Stimulated activated CD8-positive, alpha-beta memory T cell treated with anti-CD3 and anti-CD28 coated beads, Interleukin-15, amount 100 ng/mL, for 4 hours (primary cell): ENCODE measurements at places on chromosomes 5 and 9.

DNA sequence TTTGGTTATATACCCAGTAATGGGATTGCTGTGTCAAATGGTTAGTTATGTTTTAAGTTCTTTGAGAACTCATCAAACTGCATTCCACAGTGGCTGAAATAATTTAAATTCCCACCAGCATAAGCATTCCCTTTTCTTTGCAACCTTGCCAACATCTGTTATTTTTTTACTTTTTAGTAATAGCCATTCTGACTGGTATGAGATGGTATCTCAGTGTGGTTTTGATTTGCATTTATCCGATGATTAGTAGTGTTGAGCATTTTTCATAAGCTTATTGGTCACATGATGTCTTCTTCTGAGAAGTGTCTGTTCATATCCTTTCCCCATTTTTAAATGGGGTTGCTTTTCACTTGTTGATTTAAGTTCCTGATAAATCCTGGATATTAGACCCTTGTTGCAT lies 435.7 kb upstream of the RIOK2 start:
- no peak for DNase-seq

DNA sequence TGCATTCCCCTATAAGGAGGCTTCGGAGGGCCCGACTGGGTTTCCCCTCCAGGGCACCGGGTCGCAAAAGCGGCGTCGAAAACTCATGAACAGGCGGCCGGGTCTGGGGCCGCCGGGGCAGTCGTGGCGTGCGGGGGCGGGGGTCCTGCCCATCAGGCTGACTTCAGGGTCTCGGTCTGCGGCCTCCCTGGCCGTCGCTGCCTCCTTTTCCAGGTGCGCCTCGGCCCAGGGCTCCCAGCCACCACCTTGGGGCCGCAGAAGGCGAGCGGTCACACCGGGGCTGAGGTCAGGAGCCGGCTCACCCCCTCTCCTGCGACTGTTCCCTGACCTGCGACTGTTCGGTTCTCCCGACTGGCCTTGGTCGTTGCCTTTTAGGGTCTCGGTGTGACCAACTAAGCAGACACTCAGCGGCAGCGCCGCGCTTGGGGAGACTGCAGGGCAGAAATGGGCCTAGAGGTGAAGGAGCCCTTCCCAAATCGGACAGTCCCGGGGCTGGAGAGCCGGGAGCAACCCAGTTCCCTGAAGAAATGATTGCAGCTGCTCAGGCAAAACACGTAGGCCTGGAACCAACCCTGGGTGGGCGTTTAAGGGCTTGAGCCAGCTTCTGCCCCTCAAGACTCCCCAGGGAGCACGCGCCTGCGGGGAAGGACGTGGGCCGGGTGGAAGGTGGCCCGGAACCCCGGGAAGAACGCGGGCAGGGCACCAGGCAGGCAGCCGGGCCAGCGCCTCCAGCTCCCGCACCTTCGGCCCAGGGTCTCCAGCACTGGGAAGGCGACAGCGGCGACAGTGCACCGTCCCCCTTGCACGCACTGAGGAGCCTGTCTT lies 11.2 kb downstream of the IRX2 start:
- DNase-seq: no peak

DNA sequence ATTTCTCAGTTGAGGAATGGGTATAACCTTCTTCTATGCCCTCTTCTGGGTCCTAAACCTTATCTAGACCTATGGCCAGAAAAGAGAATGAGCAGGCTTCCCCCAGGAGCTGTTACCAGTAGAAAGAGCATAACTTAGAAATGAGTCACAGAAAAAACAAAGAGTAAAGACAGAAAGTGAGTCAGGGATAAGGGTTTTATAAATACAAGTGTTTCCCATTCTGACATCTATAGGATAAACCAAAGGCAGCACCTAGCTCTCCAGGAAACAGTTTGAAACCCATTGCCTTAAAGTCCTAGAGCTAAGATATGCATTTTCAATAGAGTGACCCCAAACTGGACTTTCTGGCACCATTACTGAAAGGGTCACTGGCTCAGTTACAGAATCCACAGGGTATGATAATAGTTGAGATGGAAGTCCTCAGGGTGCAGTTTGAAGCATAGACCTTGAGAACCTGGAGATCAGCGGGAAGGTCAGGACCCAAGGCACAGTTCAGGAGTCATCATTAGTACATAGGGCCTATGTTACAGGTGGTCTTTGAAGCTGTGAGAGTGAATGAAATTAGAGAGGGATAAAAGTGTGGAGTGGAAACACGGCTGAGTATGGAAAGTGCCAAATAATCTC lies 42.7 kb upstream of the LIFR start:
- no peak for DNase-seq

DNA sequence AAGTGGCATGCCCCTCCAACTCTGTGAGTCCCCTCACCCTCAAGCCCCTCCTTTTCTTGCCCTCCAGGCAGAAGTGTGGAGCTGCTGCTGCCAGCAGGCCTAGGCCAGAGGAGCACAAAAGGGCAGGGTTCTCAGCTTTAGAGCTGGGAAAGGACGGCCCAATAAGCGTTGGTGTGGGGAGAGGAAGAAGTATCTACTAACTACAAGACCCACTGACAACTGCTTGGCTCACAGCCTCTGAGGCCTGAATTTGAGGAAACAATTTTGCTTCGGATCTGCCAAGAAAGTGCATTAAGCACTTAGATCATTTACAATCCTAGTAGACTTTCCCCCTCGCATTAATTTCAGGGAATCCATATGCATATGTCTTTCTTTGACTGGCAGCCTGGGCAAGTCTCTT lies 179.4 kb downstream of the SNX18 start:
- no peak for DNase-seq

- DNase-seq: no peak
Measured at GRCh38 chr5:67012171-67012570, 184.4 kb downstream of the CD180 start.

DNA sequence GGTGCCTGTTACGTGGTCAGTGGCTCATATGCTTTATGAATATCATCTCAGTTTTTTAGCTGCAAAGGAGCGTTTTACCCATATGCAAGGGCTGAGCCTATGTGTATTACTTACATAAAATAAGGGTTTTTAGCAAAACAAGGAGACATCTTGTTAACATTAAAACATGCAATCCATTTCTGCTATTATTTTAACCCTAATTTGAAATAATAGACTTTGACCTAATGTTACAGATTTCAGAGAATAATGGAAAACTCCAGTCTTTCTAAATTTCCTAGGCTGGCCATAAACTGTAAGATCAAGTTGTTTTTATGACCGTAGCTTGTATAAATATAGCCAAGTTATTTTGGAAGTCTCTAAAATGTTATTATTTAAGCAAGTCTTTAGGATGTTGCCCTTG lies 121.1 kb upstream of the SEMA6A start:
- no peak for DNase-seq

GRCh38 chr9:76580188-76580587 lies 121.2 kb downstream of the GCNT1 start:
- no peak for DNase-seq
